ENCODE measurements at places on chromosomes 1 and 21.

DNA sequence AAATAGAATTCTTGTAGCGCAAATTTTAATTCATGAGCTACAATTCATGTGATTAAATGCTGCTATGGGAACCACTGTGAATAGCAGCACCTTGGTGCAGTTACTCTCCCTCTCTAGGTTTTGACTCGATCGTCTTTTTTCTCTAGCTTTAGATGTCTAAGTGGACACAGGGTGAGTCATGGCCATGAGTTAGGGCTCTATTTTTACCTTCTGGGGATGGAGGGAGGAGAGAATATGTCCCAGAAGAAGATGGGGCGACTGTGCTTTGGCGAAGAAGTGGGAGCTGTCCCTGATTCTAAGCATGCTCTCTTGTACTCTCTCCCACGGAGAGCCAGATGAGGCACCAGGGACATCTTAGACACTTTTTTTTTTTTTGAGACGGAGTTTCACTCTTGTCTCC lies 1.6 kb upstream of the OR2B11 start:
- DNase-seq, result no peak

DNA sequence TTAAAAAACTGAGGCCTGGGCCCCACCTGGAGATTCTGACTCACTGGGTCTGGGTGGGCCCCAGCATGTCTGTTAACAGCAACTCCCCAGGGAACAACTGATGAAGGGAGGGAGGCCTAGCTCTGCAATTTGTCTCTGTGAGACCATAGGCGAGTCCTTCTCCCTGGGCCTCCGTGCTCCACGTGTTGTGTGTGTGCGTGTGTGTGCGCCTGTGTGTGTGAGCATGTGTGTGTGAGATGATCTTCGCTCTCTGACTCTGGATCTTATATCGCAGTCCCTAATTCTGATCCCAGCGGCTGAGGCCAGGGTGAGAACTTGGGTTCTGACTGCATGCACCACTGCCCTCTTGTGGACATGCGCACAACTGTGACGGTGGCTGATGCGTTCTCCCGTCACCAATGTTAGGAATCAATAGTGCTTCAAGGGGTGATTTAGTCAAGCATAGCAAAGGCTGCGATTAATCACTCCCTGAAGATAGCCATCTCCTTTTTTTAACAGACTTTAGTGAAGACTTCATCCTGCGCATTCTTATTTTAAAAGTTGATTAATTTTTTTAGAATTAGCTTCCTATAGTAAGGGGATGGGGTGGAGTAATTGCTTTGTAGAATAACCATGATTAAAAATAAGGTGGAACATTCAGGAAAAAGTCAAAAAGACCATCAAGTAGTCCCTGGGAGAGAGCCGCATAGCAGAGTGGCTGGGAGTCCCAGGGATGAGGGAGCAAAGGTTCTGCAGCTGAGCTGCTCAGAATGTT lies 62.4 kb upstream of the USP24 start:
- peak; percentile 90 for DNase-seq

- DNase-seq, result no peak
These were observed 494.9 kb downstream of the KIF26B start for GRCh38 chr1:245649666-245650065.

- DNase-seq, result no peak
These were observed 127.3 kb downstream of the DSCAM start for GRCh38 chr21:40719615-40720014.

All from activated CD4-positive, alpha-beta memory T cell treated with anti-CD3 and anti-CD28 coated beads for 36 hours (primary cell).